Glutamatergic neuron (in vitro differentiated cells): ENCODE measurements at places on chromosomes 12 and 14. TPM values are rescaled to one million over a fixed set of nuclear protein-coding genes. Genes with fewer than 3 reads are reported as not detected.
A peak's percentile ranks its signal among the peaks of the same experiment; 100 is the strongest.

GRCh38 chr12:89800435-89800834, 91.8 kb upstream of the ATP2B1 start:
- no peaks in the 10 kb centered on the region for H3K4me1 ChIP-seq
- no peaks in the 10 kb centered on the region for H3K36me3 ChIP-seq
- DNase-seq, result no peak

The TROAP gene
- 11.7 TPM for total RNA-seq

DNA sequence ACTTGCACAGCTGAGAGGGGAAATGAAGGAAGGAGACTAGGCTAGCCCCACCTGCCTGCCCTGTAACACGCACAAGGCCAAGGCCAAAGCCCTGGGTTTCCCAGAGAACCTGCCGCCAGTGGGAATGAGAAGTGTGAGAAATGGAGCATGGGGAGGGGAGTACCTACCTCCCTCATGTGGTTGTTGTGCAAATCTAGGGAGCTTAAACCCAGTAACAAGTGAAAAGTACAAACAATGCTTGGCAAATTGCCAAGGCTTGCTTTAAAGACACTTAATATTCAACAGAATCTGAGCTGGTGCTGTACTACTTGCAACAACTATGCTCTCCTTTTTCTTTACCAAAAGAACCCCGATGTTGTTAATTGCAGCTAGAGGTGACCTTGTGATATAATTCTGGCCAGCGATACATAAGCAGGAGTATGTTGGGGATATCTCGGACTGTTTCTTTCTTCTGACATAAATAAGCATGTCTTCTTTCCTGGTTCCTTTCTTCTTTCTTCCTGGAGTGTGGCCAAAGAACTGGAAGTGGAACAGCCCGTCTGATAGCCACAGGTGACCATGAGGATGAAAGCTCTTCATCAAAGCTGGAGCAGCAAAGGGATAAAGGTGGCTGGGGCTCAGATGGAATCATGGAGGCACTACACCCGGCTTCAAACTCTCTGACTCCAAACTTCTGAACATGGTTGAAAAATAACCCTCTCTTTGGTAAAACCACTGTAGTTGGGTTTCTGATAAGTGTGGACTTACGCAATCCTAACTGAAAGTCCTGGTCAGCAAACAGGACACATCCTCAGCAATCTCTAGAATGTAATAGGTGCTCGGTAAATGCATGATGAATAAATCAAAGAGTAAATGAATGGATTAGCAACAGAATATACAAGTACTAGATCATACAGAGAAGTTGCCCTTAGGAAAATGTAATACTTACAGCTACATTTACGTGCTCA, 207.9 kb downstream of the NUAK1 start:
- peaks cover 5% of the 10 kb centered on the region for H3K27me3 ChIP-seq
- no peak overlapping the region for H3K27ac ChIP-seq
- no peak overlapping the region for H3K4me3 ChIP-seq
- no peak for DNase-seq
- no peaks in the 10 kb centered on the region for H3K4me1 ChIP-seq

The PPFIBP1 gene
- 43.0 TPM for total RNA-seq

- H3K4me1 ChIP-seq, result peaks cover 3% of the 10 kb centered on the region
- H3K36me3 ChIP-seq, result peaks cover 6% of the 10 kb centered on the region
- no peak overlapping the region for H3K4me3 ChIP-seq
- no peaks in the 10 kb centered on the region for H3K27me3 ChIP-seq
These were observed 317.6 kb downstream of the CCDC91 start for GRCh38 chr12:28507867-28508266.

- H3K27me3 ChIP-seq, result no peaks in the 10 kb centered on the region
- no peaks in the 10 kb centered on the region for H3K36me3 ChIP-seq
- H3K27ac ChIP-seq, result no peak overlapping the region
These were observed 178.1 kb downstream of the SOX5 start for GRCh38 chr12:23771240-23771949.

The PSMB11 gene
- total RNA-seq, result not detected

The C3AR1 gene
- total RNA-seq, result not detected

DNA sequence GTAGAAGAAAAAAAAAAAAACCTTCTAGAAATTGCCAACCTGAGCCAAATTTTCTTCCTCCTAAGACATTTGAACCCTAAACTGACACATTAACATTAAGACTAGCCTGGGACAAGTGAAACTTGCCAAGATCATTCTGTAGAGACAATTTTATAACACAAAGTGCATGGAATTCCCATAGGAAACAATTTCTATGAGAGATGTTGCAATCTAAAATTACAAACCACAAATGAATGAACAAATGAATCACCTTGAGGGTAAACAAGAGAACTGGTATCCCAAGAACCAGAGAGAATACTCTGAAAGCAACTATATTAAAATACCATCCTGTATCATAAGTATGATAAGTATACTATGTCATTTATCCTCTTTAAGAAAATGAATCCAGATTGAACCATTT, 165.3 kb downstream of the DICER1 start:
- no peaks in the 10 kb centered on the region for H3K27me3 ChIP-seq
- no peaks in the 10 kb centered on the region for H3K36me3 ChIP-seq
- H3K27ac ChIP-seq, result no peak overlapping the region
- no peak overlapping the region for H3K4me3 ChIP-seq
- no peaks in the 10 kb centered on the region for H3K4me1 ChIP-seq

- peaks cover 15% of the 10 kb centered on the region for H3K4me1 ChIP-seq
- DNase-seq, result peak; percentile 61
- H3K27ac ChIP-seq, result peak within 1 kb of the TSS; percentile 80
- H3K4me3 ChIP-seq, result peak within 1 kb of the TSS; percentile 86
- peaks cover 5% of the 10 kb centered on the region for H3K36me3 ChIP-seq
These were observed at the start of gene HIP1R for GRCh38 chr12:122834921-122835749. Gene HIP1R, plus strand, starts transcription at chr12:122835457. Its CDS starts 94 bp downstream, at chr12:122835551.

GRCh38 chr12:9227950-9228349, 19.8 kb upstream of the PZP start:
- no peak overlapping the region for H3K27ac ChIP-seq
- H3K36me3 ChIP-seq, result peaks cover 4% of the 10 kb centered on the region
- H3K27me3 ChIP-seq, result no peaks in the 10 kb centered on the region
- H3K4me3 ChIP-seq, result no peak overlapping the region

GRCh38 chr14:97329701-97330100, 532.5 kb downstream of the VRK1 start:
- no peaks in the 10 kb centered on the region for H3K4me1 ChIP-seq
- no peaks in the 10 kb centered on the region for H3K27me3 ChIP-seq
- DNase-seq, result no peak
- H3K27ac ChIP-seq, result no peak overlapping the region
- H3K4me3 ChIP-seq, result no peak overlapping the region

The RNF212B gene
- not detected for total RNA-seq

The PXMP2 gene
- total RNA-seq, result 9.8 TPM

- H3K4me3 ChIP-seq, result peak overlapping the region; percentile 58
- no peaks in the 10 kb centered on the region for H3K36me3 ChIP-seq
- H3K27me3 ChIP-seq, result no peaks in the 10 kb centered on the region
- H3K4me1 ChIP-seq, result peaks cover 9% of the 10 kb centered on the region
These were observed 902 bp upstream of the CFL2 start for GRCh38 chr14:34715127-34715863.

The CCDC38 gene
- total RNA-seq, result not detected

DNA sequence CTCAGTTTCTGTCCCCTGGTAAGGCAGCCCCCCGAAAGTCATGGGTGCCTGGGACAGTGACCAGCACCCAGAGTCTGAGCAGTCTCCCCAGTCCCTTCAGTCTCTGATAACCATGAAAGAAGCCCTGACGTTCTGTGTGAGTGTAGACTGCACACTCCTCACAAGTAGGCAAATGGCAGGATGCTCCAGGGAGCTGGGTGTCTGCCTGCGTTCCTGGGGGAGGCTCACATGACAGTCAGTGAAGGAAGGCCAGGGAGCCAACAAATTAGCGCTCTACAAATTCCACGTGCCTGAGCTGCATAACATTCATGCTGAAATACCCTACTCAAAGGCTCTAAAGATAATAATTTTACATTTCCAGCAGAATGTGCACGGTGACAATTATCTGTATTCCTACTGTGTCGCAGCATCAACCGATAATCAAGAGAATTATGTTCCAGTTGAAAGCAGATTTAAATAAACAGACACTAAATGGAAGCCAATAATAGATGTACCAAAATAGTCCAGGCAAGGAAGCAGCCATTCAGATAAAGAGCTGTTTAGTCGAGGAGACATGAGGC, 56.3 kb downstream of the ASCL1 start:
- DNase-seq, result no peak
- H3K4me1 ChIP-seq, result peaks cover 8% of the 10 kb centered on the region
- H3K27ac ChIP-seq, result no peak overlapping the region
- no peaks in the 10 kb centered on the region for H3K27me3 ChIP-seq
- H3K36me3 ChIP-seq, result no peaks in the 10 kb centered on the region
- no peak overlapping the region for H3K4me3 ChIP-seq

DNA sequence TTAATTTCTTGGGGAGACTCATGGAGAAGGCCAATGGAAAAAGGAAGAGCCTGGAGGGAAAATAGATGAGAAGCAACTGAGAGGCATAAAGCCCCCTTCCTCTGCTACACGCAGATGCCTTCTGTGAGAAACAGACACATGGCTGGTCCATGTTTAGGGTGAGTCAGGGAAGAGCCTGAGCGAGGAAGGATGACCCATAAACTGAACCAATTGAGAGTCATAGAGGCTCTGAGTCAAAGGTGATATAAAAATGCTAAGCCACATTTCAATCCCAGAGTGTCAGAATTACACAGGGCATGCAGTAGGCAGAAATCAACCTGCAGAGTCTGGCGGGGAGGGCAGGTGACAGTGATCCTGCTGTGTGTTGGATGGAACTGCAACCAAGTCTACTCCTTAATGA, 30.1 kb upstream of the NEDD1 start:
- H3K4me1 ChIP-seq, result no peaks in the 10 kb centered on the region
- H3K36me3 ChIP-seq, result no peaks in the 10 kb centered on the region
- H3K4me3 ChIP-seq, result no peak overlapping the region
- DNase-seq, result no peak

DNA sequence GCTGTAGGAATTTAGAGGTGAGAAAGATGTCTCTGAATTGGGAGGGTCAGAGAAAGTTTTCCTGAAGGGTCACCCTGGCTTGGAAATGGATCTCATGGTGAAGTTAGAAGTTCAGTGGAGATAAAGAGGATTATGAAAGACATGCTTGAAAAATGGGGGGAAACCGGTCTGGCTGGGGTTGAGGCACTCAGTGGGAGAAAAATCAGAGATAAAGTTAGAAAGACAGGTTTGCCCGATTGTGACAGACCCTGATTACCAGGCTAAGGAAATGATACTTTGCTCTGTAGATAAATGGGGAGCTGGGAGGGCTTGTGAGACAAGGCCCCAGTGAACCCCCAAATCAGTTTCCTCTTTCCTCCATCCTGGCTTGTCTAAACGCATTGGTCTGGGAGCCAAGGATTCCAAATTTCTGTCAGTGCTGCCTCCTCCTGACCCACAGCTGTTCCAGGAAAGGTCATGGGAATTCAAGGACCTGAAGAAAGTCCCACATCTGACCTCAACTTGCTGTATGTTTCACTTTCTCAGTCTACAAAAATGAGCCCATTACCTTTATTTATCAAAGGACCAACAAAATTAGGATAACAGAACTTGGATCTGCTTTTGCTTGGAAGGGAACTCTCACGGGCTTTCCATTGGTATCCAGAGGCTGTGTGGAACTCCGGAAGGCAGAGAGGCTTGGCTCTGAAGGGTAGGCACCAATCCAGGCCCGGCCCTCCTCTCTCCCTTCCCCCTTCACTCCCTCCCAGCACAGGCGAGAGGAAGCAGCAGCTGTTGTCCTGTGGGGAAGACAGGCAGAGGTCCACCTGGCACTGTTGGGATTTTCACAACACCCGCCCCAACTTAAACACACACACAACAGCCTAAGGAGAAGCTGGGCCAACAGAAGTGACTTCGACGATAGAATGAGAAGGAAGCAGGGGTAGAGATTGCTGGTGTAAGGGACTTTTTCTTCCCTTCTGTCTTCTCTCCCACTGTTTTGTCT, 3.4 kb upstream of the RNASE7 start:
- peak; percentile 26 for DNase-seq
- H3K27ac ChIP-seq, result peak overlapping the region; percentile 85
- H3K4me1 ChIP-seq, result peaks cover 20% of the 10 kb centered on the region
- H3K27me3 ChIP-seq, result peaks cover 3% of the 10 kb centered on the region

The GUCY2C gene
- not detected for total RNA-seq

- no peaks in the 10 kb centered on the region for H3K4me1 ChIP-seq
- no peaks in the 10 kb centered on the region for H3K27me3 ChIP-seq
- H3K36me3 ChIP-seq, result no peaks in the 10 kb centered on the region
- H3K4me3 ChIP-seq, result no peak overlapping the region
- H3K27ac ChIP-seq, result no peak overlapping the region
- DNase-seq, result peak; percentile 27
These were observed 57.6 kb downstream of the BRMS1L start for GRCh38 chr14:35883677-35884293.

The MMP14 gene
- total RNA-seq, result 162 TPM

GRCh38 chr12:103505371-103506236, 9.8 kb upstream of the C12orf42 start:
- H3K36me3 ChIP-seq, result no peaks in the 10 kb centered on the region
- H3K4me1 ChIP-seq, result no peaks in the 10 kb centered on the region
- H3K27me3 ChIP-seq, result peaks cover 1% of the 10 kb centered on the region
- no peak for DNase-seq
- H3K4me3 ChIP-seq, result no peak overlapping the region

- no peak overlapping the region for H3K27ac ChIP-seq
- DNase-seq, result no peak
- H3K4me3 ChIP-seq, result no peak overlapping the region
These were observed 31.7 kb downstream of the LRTM2 start for GRCh38 chr12:1852076-1852475.

- no peaks in the 10 kb centered on the region for H3K36me3 ChIP-seq
- peaks cover 3% of the 10 kb centered on the region for H3K4me1 ChIP-seq
- no peaks in the 10 kb centered on the region for H3K27me3 ChIP-seq
- H3K27ac ChIP-seq, result no peak overlapping the region
These were observed 34.9 kb upstream of the AEBP2 start for GRCh38 chr12:19404242-19404880.

GRCh38 chr12:52969828-52970569, 21.1 kb downstream of the KRT18 start:
- H3K36me3 ChIP-seq, result no peaks in the 10 kb centered on the region
- no peak for DNase-seq
- H3K27ac ChIP-seq, result no peak overlapping the region
- H3K4me1 ChIP-seq, result no peaks in the 10 kb centered on the region
- H3K4me3 ChIP-seq, result no peak overlapping the region
- peaks cover 2% of the 10 kb centered on the region for H3K27me3 ChIP-seq

- H3K4me3 ChIP-seq, result no peak overlapping the region
- DNase-seq, result no peak
- H3K27ac ChIP-seq, result no peak overlapping the region
- no peaks in the 10 kb centered on the region for H3K36me3 ChIP-seq
- no peaks in the 10 kb centered on the region for H3K27me3 ChIP-seq
- peaks cover 4% of the 10 kb centered on the region for H3K4me1 ChIP-seq
These were observed 229.4 kb downstream of the ERC1 start for GRCh38 chr12:1220127-1221092.

- H3K27me3 ChIP-seq, result no peaks in the 10 kb centered on the region
- H3K4me3 ChIP-seq, result no peak overlapping the region
- DNase-seq, result no peak
- no peaks in the 10 kb centered on the region for H3K36me3 ChIP-seq
- no peaks in the 10 kb centered on the region for H3K4me1 ChIP-seq
These were observed 113.7 kb upstream of the PDZRN4 start for GRCh38 chr12:41074473-41074769.
